ENCODE measurements at places on chromosomes 3 and 15.

GRCh38 chr15:68080334-68080733, 26.2 kb downstream of the PIAS1 start:
- no peak for DNase-seq

DNA sequence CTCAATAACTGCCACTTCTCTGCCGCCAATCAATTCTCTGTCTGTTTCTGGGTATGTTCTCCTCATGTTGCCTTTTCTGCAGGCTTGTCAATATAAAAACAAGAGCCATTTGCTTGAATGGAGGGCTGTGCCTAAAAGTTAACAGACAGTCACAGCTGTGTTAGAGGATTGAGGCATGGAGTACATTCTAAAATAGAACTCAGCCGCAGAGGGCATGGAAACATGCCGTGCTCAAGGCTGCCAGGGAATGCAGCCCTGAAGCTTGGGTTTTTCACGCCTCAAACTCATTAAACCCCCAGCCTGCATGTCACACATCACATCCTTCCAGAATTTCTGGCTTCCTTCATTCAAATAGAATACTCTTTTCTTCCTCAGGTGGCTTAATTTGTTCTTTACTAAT, 166.6 kb downstream of the TPRG1 start:
- no peak for DNase-seq

GRCh38 chr15:94338243-94338846, 107.0 kb downstream of the MCTP2 start:
- no peak for DNase-seq

DNA sequence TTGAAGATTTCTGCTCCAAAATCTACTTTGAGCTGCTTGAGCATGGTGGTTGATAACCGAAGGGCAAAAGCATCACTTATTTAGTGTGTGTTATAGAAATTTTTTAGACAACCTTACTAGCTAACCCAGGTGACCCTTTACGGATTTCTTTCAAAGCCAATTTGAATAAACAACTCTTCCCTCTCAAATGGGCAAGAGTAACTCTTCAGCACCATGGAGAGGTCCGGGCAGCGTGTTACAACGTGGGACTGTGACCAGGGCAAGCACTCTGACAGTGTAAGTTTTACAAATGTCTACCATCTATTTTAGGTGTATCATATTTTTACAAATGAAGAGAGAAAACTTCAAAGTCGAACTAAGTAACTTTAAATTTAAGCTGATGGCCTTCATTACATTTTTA, 471.8 kb downstream of the MFSD1 start:
- DNase-seq, result no peak

DNA sequence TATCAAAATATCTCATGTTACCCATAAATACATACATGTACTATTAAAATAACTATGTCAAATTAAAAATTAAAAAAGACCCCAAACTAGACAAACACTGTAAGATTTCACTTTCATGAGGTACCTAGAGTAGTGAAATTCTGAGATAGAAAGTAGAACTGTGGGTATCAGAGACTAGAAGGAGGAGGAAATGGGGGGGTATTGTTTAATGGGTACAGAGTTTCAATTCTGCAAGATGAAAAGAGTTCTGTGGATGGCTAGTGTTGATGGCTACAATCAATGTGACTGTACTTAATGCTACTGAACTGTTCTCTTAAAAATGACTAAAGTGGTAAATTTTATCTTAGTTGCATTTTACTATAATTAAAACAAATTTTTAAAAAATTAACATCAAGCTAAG, 36.6 kb downstream of the RFX7 start:
- no peak for DNase-seq

DNA sequence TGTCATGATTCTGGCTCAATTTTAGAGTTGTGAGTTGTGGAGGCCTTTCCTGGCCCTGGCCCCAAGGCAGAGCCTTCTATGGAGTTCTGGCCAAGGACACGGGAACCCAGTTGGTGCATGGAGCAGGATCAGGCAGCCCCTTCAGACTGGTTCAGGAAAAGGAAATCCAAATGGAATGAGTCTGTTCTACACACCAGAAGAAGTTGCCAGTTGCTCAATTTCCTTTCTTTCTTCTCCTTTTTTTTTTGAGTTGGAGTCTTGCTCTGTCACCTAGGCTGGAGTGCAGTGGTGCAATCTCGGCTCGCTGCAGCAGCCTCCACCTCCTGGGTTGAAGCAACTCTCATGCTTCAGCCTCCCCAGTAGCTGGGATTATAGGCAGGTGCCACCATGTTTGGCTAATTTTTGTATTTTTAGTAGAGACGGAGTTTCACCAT, 28.9 kb upstream of the BHLHE40 start:
- no peak for DNase-seq

DNA sequence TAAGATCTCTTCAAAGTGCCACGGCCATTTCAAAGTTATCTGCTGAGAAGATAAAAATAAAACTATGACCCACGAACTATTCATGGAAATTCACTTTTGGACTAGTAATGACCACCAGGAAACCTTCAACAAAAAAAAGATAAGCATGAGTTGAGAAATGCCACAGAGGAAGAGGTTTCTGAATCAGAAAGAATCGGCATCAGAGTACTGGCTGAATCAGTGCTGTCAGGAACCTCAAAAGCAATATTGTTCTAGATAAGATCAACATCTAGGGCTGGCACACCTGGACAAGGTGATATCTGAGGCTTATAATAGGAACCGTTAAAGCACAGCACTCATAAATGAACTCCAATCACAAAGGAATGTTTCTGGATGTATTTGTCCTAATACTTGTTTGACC, 72.7 kb downstream of the PEAK1 start:
- DNase-seq, result no peak

DNA sequence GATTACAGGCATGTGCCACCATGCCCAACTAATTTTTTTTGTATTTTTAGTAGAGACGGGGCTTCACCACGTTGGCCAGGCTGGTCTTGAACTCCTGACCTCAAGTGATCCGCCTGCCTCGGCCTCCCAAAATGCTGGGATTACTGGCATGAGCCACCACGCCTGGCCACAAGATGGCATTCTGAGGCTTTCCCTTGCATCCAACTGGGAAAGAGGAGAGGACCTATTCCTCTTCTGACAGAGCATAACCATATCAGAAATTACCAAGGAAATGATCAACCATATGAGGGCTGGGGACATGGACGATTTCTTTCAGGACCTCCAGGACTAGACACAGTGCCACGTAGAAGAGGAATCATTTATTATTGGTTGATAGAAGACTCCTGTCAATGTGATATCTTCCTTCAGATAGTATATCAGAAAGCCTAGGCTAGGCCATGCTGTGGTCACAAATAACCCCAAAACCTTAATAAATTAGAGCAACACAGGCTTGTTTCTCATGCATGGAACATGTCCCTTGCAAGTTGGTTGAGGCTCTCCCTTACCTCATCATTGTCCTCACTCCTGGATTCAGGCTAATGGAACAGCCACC, 372.3 kb upstream of the IL12A start:
- no peak for DNase-seq

- DNase-seq, result no peak
These were observed 324.0 kb upstream of the SLCO3A1 start for GRCh38 chr15:91529534-91529933.

GRCh38 chr15:78290222-78290621, 9.2 kb downstream of the SKIC8 start:
- no peak for DNase-seq

Data from activated T-cell treated with anti-CD3 and anti-CD28 coated beads, Interleukin-2, amount 50 U/mL, for 48 hours (primary cell).